Large intestine (tissue), 12 donors: ENCODE measurements at places on chromosomes 5 and 9. TPM values are rescaled to one million over a fixed set of nuclear protein-coding genes. Genes with fewer than 3 reads are reported as not detected.

- no peak for DNase-seq
Measured at GRCh38 chr9:126647585-126648411, 34.1 kb downstream of the LMX1B start.

- no peak for DNase-seq
Measured at GRCh38 chr5:177605667-177606066, 5.7 kb downstream of the B4GALT7 start.

ARSI gene
- polyA plus RNA-seq = 2.2 TPM

GRCh38 chr9:89420397-89421178, 77.3 kb downstream of the SEMA4D start:
- no peak for DNase-seq

GRCh38 chr9:85716031-85716877, 25.5 kb downstream of the AGTPBP1 start:
- no peak for DNase-seq

TMEM171 gene
- polyA plus RNA-seq = 13.7 TPM

- no peak for DNase-seq
Measured at GRCh38 chr9:6764950-6765349, 7.2 kb downstream of the KDM4C start.
